ENCODE measurements at places on chromosomes 2 and 18.

DNA sequence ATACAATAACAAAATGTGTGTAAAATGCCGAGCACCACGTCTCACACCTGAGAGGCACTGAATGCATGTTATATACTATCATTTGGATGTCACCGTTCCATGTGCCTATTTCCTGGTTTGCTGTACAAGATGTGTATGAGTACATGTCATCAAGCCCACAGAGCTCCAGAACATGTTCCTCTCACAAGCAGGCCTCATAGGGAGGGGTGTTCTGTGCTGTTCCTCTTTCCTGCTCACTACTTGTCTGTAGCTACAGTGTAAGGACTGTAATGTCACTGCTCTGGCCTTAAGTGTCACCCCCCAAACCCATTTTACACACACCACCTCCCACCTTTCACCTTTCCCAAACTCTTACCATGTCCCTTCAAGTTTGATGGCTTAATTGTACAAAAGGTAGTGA lies 1.8 kb downstream of the AFF3 start:
- no peak for DNase-seq

- DNase-seq: no peak
Observed at GRCh38 chr18:24228667-24229041, 89.8 kb downstream of the CABYR start.

- DNase-seq: no peak
Observed at GRCh38 chr18:55633032-55633431, 45.0 kb upstream of the TCF4 start.

GRCh38 chr2:953975-954686 lies 3.5 kb downstream of the SNTG2 start:
- peak; percentile 65 for DNase-seq

DNA sequence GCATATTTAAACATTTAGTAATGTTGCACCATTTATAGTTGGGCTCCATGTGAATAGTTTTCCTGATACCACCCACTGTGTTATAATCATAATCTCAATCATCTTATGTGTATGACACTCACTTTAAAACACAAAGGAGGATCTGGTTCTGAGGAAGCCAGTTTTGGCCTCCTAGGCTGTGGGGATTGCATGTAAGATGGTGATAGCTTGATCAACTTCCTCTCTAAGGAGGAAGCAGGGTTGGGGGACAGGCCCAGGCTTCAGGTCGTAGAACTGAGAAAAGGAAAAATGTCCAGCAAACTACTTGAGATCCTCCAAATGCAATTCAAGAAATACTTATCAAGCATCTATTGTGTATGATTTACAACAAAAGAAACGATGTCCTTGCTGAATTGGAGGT lies 4.9 kb upstream of the PPM1B start:
- no peak for DNase-seq

GRCh38 chr2:96315400-96316071 lies 9.6 kb upstream of the ITPRIPL1 start:
- no peak for DNase-seq

GRCh38 chr2:55102056-55102812 lies 52.0 kb upstream of the RTN4 start:
- no peak for DNase-seq

- DNase-seq: no peak
Observed at GRCh38 chr2:105812180-105813044, 67.7 kb downstream of the NCK2 start.

DNA sequence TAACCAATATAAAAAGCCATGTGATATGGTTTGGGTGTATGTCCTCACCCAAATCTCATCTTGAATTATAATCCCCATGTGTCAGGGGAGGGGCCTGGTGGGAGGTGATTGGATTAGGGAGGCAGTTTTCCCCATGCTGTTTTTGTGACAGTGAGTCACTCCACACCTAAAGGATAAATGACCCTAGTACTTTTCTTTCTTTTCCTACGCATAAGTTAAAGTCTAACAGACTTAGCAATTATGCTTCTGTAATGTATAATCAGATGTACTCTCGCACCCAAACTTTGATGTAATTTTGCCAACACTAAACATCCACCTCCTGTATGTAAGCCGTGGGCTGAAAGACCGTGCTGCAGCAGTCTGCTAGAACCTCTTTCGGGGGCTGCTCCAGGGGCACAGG lies 97.2 kb upstream of the DSEL start:
- no peak for DNase-seq

DNA sequence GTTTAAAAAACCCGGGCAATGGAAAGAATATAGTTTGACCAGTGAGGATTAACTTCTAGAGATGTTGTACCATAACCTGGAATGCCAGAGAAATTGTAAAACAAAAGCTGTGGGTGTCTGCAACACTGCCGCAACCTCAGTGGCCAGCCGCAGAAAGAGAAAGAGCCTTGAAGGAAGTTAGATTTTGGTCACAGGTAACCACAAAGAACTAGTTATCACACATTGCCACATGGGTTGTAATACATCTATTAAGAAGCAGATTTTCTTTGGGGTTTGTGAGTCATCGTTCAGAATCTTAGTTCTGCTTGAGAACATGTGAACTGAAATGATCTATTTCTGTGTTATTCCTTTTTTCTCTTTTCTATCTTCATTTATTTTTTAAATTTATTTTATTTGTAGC lies 222.9 kb upstream of the AGAP1 start:
- no peak for DNase-seq

GRCh38 chr2:105385731-105386540 lies 12.9 kb downstream of the FHL2 start:
- no peak for DNase-seq

GRCh38 chr2:130251535-130251872 lies 53.3 kb upstream of the TUBA3E start:
- no peak for DNase-seq

GRCh38 chr2:241491549-241492173 lies 16.7 kb downstream of the STK25 start:
- DNase-seq: no peak

DNA sequence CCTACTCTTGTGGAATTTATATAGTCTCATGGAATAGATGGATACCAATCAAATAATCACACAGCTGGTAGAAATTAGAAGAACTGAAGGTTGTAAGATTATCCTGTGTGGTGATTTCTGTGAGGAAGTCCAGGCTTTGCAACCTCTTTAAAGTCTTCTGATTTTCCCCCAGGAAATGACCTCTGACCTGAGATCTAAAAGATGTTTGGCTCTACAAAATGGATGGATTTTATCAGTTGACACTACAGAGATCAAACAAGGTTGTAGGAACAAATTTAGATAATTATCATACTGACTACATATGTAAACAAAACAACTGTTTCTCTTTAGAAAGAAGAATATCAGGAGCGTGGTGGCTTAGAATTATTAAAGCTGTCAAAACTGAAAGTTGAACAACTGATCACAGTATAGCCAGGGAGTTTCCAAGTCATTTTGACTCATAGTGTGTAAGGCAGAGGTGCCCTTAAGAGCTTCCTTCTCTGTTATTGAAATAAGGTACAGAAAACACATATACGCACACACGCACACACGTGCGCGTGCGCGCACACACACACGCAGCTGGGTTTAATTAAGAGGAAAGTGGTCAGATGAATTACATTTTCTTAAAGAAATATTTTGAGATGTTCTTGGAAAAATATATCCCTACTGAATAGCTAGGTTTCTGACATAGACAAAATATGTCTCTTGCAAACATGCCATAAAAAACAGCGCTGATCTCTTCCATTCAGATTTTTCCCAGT lies 35.5 kb upstream of the PELI1 start:
- DNase-seq: no peak

- DNase-seq: no peak
Observed at GRCh38 chr2:566379-567313, 110.6 kb downstream of the TMEM18 start.

- DNase-seq: no peak
Observed at GRCh38 chr2:96209729-96210085, 1.1 kb upstream of the STARD7 start.

GRCh38 chr2:64649013-64649484 lies 4.7 kb downstream of the SERTAD2 start:
- no peak for DNase-seq

DNA sequence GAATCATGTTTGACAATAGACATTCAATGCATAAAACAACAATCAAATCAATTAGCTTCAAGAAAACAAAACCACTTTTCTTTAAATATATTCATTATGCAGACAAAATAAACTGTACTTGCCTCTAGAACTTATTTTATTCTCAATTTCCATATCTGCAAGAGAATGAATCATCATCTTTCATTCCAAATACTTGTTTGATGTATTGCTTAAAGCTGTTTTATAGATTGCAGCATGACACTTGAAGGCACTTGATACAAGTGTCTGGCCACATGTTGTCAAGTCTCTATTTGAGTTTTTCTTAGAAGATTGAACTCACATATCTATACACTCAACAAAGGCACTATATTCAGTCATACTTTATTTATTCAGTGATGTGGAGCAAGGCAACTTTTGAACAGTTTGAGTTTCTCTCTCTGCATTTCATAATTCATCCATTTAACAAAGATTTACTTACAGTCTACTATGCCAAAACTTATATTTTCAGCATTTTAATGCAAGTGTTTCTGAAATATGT lies 38.7 kb upstream of the DDX18 start:
- no peak for DNase-seq

DNA sequence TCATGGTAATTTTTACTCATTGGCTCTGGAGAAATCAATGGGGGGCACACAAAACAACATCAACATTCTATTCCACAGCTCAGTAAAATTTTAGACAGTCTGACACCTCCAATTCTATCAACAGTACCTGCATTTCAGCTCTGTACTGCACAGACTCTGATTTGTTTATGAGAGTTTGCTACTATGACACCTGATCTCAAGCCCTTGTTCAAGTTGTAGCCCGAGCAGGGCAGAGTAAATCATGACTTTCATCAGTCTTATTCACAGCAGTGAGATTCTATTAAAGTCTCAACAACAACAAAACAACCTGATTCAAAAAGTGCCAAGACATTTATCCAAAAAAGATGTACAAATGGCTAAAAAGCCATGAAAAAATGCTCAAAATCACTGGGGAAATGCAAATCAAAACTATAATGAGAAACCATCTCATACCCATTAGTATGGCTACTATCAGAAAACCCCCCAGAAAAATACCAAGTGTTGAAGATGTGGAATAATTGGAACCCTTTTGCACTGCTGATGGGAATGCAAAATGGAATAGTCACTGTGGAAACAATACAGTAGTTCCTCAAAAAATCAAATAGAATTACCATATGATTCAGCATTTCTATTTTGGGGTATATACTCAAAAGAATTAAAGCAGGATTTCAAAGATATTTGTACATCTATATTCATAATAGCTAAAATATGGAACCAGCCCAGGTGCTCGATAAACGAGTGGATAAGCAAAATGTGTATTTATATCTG lies 71.7 kb upstream of the RBMS1 start:
- DNase-seq: no peak

GRCh38 chr18:5770176-5770575 lies 125.1 kb downstream of the TMEM200C start:
- no peak for DNase-seq

DNA sequence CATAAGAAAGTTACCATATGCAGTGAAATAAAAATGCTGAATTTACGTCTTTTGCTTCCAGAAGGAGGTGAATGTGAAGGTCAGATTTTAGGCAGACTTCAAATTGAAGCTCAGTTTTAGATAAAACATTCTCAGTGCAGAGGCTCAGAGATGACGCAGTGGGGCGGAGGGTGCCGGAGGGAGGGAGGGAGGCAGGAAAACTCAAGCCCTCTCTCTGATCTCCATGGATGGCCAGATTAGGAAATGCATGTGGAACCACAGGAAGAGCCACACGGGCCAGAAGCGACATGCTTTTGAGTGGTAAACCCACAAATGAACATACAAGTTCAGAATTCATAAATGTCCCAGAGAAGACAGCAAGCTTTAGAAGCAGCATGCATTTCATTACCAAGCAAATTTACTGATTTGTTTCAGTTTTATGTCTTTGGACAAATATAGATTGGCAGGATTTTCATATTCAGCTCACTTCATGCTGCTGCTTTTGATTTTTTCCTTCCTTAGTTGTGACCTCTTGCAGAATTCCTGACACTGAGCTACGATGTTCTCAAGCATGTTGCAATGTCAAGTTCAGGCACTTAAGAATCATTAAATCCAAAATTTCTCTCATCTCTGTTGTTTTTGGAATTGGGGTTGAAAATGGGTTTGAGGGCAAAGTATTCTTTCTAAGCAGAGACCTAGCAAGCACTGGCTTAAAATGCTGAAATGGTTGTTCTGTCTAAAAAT lies 29.7 kb upstream of the APCDD1 start:
- DNase-seq: no peak

GRCh38 chr18:13131283-13131682 lies 87.3 kb upstream of the LDLRAD4 start:
- no peak for DNase-seq

DNA sequence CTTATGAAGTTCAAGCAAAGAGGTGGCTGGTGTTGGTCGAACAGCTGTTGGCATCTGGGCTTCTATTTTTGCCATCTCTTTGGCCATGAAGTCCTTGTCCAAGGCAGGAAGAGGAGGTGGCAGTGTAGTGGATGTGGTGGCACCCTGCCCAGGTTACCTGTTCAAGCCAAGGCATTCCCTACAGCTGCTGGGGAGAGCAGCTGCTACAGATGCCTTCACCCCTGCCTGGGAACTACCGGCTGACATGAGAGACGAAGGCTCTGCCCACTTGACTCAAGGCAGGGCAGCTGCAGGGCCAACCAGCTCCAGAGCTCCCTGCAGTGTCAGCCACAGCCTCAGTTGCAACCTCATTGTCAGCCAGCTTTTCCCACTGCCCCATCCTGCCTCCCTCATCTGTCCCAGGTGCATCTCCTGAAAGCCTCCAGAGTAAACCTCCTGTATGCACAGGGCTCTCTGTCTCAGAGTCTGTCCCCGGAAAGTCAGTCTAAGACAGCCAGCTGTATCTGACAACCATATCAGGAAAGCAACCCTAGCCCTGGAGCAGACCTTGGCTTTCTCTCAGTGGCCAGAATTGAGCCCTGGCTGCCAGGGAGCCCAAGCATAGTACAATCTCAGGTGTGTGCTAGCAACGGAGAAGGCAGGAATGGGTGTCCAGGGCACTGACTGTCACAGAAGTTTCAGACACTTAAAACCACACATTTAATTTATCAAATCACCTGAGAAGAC lies 115.9 kb downstream of the RPIA start:
- DNase-seq: no peak

DNA sequence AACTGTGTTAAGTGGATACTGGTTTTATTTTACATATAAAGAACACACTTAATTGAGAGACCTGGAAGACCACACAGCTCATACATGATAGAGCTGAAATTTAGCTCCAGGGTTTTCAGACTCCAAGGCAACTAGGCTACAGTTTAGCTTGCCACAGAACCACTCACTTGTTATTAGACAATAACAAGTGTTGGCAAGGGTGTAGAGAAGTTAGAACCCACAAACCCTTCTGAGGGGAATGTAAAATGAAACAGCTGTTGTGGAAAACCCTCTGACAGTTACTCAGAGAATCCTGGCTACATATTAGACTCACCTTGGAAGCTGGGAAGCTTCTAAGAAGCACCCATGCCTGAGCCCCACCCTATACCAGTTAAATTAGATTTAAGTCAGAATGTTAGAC lies 75.3 kb downstream of the MAP3K20 start:
- no peak for DNase-seq

- DNase-seq: no peak
Observed at GRCh38 chr2:98502556-98503335, 58.1 kb downstream of the INPP4A start.

GRCh38 chr2:12271589-12271984 lies 445.1 kb upstream of the TRIB2 start:
- DNase-seq: no peak

- no peak for DNase-seq
Observed at GRCh38 chr18:67845035-67845434, 328.5 kb upstream of the DSEL start.
